ENCODE measurements at places on chromosomes 4 and X. TPM values are rescaled to one million over a fixed set of nuclear protein-coding genes. Genes with fewer than 3 reads are reported as not detected.

DNA sequence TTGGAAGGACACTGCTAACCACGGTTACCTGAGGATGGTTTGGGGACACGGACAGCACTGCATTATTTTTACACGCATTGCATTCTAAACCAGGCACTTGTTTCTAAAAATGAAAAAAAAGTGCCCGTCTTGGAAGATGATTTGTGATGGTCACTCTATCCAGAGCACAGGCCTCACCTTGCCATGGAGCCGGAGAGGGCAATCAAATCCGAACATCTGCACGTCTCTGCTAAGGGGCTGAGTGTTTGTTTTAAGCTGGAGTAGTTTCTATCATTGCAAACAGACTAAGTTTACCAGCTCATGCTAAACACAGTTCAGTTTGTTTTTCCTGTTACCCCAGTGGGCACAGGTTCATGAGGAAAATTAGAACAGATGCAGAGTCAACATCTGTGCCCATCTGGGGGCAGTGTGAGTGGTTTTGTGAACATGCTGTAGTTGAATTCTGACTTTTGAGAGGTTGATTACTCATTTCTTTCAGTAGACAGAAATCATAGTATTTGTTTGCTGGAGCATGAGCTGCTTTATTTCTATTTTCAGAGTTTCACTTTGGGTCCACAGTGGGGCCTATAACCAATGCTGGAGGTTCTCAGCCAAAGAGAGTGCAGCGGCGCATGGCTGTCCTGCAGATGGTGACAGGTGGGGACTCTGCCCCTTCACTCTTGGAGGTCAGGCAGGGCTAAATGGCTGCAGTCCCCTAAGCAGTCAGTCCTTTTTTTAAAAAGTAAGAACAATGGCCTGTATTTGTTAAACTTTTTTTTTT, 65.4 kb upstream of the ENPP6 start:
- DNase-seq, result peak; percentile 18
- H3K4me3 ChIP-seq, result no peak overlapping the region
- peaks cover 14% of the 10 kb centered on the region for H3K4me1 ChIP-seq
- H3K36me3 ChIP-seq, result no peaks in the 10 kb centered on the region
- H3K27ac ChIP-seq, result peak overlapping the region; percentile 61
- H3K27me3 ChIP-seq, result no peaks in the 10 kb centered on the region

- no peak overlapping the region for H3K4me3 ChIP-seq
- no peaks in the 10 kb centered on the region for H3K27me3 ChIP-seq
- no peak for DNase-seq
These were observed 51.8 kb upstream of the TRAM1L1 start for GRCh38 chr4:117137145-117137544.

GRCh38 chrX:68647156-68647957, at the start of gene STARD8:
TSS of gene STARD8 (plus strand) at chrX:68647666. CDS start at chrX:68647883, 217 bp downstream.
- H3K27ac ChIP-seq, result no peak within 1 kb of the TSS
- H3K27me3 ChIP-seq, result peaks cover 14% of the 10 kb centered on the region
- DNase-seq, result no peak
- H3K36me3 ChIP-seq, result no peaks in the 10 kb centered on the region

- no peaks in the 10 kb centered on the region for H3K36me3 ChIP-seq
- peaks cover 14% of the 10 kb centered on the region for H3K4me1 ChIP-seq
- no peak for DNase-seq
- H3K27ac ChIP-seq, result peak overlapping the region; percentile 32
- H3K27me3 ChIP-seq, result no peaks in the 10 kb centered on the region
These were observed 3.3 kb downstream of the RELL1 start for GRCh38 chr4:37682701-37683401.

- peak; percentile 56 for DNase-seq
- H3K27me3 ChIP-seq, result peaks cover 22% of the 10 kb centered on the region
- no peak overlapping the region for H3K27ac ChIP-seq
- no peaks in the 10 kb centered on the region for H3K4me1 ChIP-seq
- H3K36me3 ChIP-seq, result no peaks in the 10 kb centered on the region
These were observed 581 bp upstream of the STK32B start for GRCh38 chr4:5050520-5051277.

- H3K4me1 ChIP-seq, result no peaks in the 10 kb centered on the region
- no peak overlapping the region for H3K27ac ChIP-seq
- no peak for DNase-seq
- H3K36me3 ChIP-seq, result no peaks in the 10 kb centered on the region
These were observed 103.0 kb upstream of the KLF3 start for GRCh38 chr4:38560768-38561558.

GRCh38 chrX:111649638-111650037, 31.3 kb upstream of the ALG13 start:
- no peak overlapping the region for H3K27ac ChIP-seq
- no peak for DNase-seq
- H3K4me1 ChIP-seq, result no peaks in the 10 kb centered on the region

DNA sequence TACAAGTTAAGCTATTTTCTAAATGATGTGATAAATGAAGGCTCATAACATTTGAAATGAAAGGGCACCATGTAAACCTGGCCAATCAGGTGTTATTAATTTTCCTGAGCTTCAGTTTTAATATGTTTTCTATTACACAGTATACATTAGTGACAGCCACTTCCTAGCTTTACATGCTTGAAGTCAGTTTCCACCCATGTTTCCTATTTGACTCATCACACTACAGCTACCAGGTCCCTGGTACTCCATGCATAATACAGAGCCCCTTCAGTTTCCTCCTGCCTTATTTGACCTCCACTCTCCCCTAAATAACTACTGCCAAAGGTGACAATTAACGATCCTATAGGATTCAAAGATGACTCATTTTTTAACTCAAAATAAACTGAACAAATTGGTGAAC, 18.3 kb downstream of the ZNF518B start:
- no peak for DNase-seq
- H3K27ac ChIP-seq, result no peak overlapping the region
- no peak overlapping the region for H3K4me3 ChIP-seq
- no peaks in the 10 kb centered on the region for H3K36me3 ChIP-seq
- H3K4me1 ChIP-seq, result no peaks in the 10 kb centered on the region
- no peaks in the 10 kb centered on the region for H3K27me3 ChIP-seq

DNA sequence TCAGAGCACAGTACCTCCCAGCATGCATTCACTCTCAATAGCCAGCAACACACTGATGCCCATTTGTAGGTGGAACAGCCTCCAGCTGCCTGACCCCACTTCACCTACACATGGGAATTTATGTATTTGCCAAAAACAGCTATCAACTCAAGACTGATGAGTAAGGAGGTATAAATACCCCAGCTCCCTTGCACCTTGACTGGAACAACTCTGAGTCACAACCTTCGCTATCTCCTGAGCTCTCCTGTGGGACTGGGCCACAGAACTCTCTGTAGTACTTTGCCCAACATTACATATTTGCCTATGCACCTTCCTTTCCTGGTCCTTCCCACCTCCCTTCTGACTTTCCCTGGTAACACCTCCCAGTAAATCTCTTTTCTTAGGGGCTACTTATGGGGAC, 16.5 kb upstream of the EGFL6 start:
- no peaks in the 10 kb centered on the region for H3K36me3 ChIP-seq
- DNase-seq, result no peak
- H3K4me3 ChIP-seq, result no peak overlapping the region
- H3K27me3 ChIP-seq, result peaks cover 14% of the 10 kb centered on the region
- no peak overlapping the region for H3K27ac ChIP-seq

DMP1 gene
- not detected for total RNA-seq

DNA sequence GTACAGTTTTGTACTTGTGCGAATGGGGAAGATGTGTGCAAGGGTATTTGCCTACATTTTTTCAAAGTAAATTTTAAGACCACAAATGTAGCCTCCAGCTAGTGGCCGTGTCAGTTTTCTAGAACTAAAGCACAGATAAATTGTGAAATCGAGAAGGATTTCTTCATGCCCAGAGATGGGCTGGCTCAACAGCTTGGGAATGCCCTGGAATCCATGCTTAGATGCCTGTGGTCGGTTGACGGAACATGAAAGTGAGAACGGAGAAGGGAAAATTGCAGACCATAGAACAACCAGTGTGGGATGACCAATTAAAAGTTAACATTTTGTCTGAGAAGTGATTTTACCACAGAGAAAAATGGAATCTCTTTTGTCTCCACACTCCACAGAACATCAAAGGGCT, 73.2 kb upstream of the VCX2 start:
- no peaks in the 10 kb centered on the region for H3K27me3 ChIP-seq
- H3K36me3 ChIP-seq, result no peaks in the 10 kb centered on the region
- H3K4me3 ChIP-seq, result no peak overlapping the region
- DNase-seq, result no peak

DNA sequence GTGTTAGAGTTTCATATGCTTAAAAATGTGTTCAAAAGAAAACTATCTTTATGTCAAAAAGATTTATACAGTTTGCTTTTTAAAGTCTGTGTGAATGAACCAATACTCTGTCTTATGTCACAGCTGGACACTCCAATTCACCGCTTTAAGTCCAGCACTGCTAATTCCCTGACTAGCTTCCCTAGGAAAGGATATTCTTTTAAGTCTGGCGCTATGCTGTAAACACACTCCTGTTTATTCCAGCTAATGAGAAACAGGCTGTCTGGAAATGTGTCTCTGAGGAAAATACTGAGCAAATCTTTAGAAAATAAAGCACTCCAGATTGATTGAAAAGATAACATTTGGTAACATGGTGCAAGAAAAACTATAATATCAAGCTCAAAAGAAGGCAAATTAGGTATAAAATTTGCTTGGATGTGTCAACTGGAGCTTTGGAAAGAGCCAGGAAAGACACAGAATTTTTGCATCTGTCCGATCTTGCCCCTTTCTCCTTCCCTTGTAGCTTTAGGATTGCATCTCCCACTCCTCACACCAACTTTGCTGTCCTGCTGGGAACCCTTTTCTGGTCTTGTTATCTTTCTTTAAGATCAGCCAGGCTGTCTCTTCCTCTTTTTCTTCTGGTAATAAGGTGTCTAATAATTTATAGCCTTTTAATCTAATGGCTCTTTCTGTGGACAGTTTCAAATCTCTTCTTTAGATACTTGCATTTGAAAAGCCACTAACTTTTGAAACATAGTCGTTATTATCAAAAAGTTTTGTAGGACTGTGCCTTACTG, 40.9 kb upstream of the VEGFC start:
- no peak for DNase-seq
- H3K4me1 ChIP-seq, result no peaks in the 10 kb centered on the region
- H3K4me3 ChIP-seq, result no peak overlapping the region
- no peaks in the 10 kb centered on the region for H3K36me3 ChIP-seq

ATP8A1 gene
- total RNA-seq, result 34.0 TPM

COL4A6 gene
- total RNA-seq, result 1.8 TPM

GPRASP2 gene
- 2.2 TPM for total RNA-seq

DNA sequence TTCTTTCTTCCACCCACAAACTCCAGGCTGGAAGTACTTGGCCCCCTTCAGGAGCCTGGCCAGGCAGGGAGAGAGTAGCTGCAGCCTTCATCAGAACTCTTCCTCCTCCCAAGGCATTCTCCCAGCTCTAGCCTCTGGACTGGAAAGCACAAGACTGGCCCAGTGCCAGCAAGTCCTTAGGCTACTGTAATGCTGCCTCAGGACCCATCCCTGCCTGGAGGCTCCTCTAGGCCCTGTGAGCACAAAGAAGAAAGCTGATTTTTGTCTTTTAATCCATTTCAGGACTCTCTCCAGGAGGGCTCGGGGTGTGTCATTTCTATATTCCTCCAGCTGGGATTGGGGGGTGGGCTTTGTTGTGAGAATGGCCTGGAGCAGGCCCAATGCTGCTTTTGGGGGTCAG, 10.8 kb downstream of the AWAT2 start:
- H3K4me1 ChIP-seq, result no peaks in the 10 kb centered on the region
- H3K27ac ChIP-seq, result no peak overlapping the region
- DNase-seq, result no peak
- H3K27me3 ChIP-seq, result no peaks in the 10 kb centered on the region

DNA sequence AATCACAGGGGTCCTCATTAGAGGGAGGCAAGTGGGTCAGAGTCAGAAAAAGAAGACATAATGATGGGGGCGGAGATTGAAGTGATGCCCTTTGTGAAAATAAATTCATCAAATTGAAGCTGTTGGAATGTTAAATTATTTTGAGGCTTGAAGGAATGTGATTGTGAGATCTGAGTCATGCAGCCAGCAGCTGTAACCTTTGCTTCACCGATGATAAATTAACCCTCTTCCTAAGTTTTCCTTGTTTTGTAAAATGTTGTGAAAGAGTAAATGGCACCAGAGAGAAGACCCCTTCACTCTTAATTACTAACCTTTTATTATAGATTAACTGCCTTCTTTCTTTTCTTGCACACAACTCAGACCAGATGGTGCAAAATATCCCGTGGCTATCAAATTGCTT, 47.7 kb upstream of the FAM9A start:
- no peak overlapping the region for H3K27ac ChIP-seq
- no peaks in the 10 kb centered on the region for H3K27me3 ChIP-seq
- H3K4me1 ChIP-seq, result no peaks in the 10 kb centered on the region
- DNase-seq, result no peak
